ENCODE measurements at places on chromosomes 6 and 20. TPM values are rescaled to one million over a fixed set of nuclear protein-coding genes. Genes with fewer than 3 reads are reported as not detected.

GRCh38 chr6:148997865-148998264, 251.0 kb downstream of the UST start:
- no peak for DNase-seq

DNA sequence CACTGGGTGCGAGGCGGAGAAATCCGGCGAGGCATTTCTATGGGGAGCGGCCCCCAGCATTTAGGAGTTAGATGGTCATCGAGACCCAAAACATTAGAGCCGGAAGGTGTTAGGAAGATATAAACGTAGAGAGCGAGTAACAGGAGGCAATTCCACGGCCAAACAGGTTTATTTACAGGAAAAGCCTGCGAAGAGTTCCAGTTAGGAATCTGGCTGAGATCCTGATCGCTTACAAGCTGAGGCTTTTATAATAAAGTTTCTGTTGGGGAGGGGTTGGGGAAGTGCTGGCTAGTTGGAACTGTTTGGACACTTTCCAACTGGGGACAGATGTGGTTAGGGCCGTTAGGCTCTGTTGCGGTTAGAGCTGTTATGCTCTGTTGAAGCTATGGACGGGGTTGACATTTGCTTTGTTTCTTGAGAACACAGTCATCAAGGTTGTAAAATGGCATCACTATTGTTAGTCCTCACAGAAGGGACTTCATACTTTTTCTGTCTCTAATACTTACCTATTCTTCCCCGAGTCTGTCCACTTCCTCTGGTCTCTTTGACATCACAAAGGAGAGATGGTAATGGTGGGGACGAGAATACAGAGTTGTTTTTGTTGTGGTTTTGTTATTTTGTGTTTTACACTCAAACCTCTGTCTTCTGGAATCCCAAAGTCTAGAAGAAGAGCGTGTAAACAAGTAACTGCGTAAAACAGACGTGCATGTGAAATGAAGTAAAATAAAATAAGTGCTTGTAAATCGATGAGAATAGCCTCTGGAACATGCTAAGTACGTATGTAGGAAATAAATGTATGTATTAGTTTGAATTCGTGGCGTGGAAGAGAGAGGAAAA, 554 bp upstream of the ZSCAN31 start:
- peak; percentile 87 for DNase-seq

- DNase-seq: no peak
Measured at GRCh38 chr6:89979481-89980119, 85.3 kb downstream of the GJA10 start.

DNA sequence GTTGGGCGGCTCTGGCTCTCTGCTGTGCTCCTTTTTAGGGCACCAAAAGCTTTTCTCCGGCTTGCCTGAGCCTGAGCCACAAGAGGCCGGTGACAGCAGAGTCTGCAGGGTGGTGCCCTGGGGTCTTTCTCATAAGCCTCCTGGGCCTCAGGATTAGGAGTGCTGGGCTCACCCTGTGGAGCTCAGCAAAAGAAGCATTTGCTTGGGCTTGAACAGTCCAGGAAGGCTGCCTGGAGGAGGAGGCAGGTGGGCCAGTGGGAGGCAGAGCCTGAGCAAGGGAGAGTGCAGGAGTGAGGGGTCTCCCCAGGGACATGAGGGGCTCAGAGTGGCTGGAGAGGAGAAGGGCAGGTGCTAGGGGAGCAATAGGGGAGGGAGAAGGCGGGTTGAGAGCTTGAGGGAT, 32.9 kb upstream of the MRGBP start:
- DNase-seq: no peak

GRCh38 chr20:46828471-46828870, 66.2 kb upstream of the EYA2 start:
- DNase-seq: no peak

DNA sequence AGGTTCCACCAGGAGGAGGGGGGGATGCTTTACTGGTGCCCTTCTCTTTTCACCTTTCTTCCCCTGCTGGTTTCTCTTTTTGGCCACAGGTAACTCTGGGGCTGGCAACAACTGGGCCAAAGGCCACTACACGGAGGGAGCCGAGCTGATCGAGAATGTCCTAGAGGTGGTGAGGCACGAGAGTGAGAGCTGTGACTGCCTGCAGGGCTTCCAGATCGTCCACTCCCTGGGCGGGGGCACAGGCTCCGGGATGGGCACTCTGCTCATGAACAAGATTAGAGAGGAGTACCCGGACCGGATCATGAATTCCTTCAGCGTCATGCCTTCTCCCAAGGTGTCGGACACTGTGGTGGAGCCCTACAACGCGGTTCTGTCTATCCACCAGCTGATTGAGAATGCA, 4.4 kb downstream of the TUBB1 start:
- DNase-seq: no peak

DNA sequence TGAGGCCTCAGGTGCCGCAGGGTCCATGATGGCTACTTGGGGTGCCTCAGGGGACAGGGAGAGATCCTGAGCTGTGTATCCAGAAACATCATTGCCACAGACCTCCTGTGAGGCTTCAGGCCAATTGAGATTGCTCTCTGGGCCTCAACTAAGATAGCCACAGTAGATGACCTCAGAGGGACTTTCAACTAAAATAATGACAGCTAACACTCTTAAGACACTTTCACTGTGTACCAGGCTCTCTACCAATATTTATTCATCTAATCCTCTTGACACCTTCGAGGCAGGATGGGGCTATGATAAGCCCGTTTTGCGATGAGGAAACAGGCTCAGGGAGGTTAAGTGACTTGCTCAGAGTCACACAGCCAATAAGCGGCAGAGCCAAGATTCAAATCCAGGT, 10.7 kb downstream of the RIMS4 start:
- no peak for DNase-seq

GRCh38 chr6:139080255-139080920, 51.8 kb downstream of the ABRACL start:
- DNase-seq: no peak

The SAPCD1 gene
- 0.27 TPM for total RNA-seq

The IL20RA gene
- total RNA-seq: not detected

GRCh38 chr20:4406627-4407026, 315.1 kb upstream of the PRND start:
- DNase-seq: no peak

The DLL1 gene
- total RNA-seq: 1.3 TPM

GRCh38 chr20:59231124-59231804, 67.6 kb downstream of the ZNF831 start:
- no peak for DNase-seq

GRCh38 chr6:14640631-14641030, 523.1 kb downstream of the CD83 start:
- DNase-seq: no peak

DNA sequence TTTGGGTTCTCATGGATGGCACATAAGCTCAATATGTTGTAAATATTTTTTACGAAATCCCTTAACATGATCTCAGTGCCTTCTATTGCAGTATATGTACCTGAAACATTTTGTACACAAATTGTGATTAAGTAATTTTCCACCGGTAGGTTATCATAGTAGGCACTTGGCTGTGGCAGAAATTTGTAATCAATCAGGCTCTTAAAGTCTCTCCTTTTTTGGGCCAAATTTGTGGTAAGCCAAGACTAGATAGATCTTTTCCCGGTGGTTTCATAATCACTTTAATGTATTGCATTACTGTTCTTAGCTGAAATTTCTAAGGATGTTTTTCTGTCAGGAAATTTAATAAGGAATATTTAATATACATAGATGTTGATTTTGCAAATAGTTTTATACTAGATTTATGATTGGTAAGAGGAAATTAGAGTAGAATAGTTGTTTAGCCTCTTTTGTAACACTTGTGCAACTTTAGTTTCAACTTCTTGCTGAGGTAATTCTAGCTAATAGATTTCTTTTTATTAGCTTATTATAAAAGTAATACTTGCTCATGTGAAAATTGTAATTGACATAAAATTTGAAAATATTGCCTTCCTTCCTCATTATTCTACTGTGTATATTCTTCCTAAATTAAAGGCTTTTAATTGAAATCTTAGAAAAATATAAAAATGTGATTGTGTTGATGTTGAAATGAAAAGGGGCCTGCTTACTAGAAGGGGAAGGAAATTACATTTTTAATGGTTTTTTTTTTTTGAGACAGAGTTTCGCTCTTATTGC, 3.2 kb downstream of the PCMT1 start:
- no peak for DNase-seq

Data from hematopoietic multipotent progenitor cell (in vitro differentiated cells).